GM06990 (cell line): ENCODE measurements at places on chromosomes 12 and 14.
A peak's percentile ranks its signal among the peaks of the same experiment; 100 is the strongest.

- DNase-seq: peak; percentile 43
These were observed 406.6 kb upstream of the SYT1 start for GRCh38 chr12:78457938-78458337.

DNA sequence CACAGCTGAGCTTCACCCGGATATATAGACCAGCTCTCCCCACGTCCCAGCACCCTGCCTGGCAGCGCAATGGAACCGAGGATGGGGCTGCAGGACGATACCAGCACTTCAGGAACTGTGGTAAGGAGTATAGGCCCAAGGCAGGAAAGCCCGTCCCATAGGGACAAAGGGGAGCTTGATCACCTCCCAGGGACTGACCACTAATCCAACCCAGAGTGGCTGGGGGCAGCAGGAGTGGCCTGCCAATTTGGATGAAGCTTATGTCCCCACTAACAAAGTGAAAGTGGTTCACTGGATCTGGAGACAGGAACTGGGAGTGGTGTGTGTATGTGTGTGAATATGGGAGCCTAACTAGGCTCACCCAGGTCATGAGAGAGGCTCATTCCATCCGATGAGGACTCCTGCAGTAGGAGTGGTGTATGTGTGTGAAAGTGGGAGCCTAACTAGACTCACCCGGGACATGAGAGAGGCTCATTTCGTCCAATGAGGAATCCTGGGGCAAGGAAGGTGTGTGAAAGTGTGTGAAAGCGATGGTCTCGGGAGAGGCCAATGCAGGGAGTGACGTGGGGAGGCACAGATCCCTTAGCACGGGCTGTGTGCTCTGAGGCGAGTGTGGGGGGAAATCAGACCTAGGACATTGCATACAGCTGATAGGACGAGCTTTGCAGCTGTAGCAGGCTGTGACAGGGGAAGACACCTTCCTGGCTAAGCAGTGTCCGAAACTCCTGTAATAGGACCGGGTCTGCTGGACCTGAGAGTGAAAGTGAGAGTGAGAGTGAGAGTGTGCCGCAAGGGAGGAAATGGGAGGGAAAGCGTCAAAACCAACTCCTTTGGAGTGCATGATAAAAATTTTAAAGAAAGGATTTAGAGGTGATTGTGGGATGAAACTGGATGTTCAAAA lies 25.7 kb downstream of the KLRK1 start:
- peak; percentile 65 for DNase-seq

GRCh38 chr12:2925322-2925995 lies 33.7 kb upstream of the TEAD4 start:
- no peak for DNase-seq

- no peak for DNase-seq
These were observed 114.6 kb downstream of the TMEM132C start for GRCh38 chr12:128381541-128381940.

DNA sequence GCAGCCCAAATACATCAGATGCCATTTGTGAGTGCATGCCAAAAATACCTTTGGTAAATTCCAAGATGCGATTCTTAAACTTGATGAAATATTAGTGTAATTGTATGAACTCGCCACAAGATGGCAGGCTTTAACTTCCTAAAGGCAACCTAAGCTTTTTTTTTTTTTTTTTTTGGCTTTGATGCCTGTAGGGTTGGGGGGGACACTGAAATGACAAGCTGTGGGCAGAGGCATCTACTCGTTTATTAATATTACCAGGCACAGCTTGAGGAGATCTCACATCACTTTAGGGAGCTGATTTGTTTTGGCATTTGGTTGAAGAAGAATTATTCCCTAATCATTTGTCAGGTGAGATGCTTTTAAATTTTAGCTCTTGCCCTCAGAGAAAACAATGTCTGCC lies 126.7 kb upstream of the CCDC196 start:
- DNase-seq: no peak

DNA sequence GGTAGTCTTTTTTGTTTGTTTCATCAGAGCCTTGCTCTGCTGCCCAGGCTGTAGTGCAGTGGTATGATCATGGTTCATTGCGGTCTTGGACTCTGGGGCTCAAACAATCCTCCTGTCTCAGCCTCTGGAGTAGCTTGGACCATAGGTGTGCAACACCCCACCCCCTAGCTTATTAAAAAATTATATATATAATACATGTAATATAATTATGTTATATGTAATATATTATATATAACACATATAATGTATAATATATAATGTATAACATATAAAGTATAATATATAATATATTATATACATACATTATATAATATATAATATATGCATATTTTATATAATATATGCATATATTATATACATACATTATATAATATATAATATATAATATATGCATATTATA lies 21.8 kb downstream of the LHX5 start:
- DNase-seq: no peak

DNA sequence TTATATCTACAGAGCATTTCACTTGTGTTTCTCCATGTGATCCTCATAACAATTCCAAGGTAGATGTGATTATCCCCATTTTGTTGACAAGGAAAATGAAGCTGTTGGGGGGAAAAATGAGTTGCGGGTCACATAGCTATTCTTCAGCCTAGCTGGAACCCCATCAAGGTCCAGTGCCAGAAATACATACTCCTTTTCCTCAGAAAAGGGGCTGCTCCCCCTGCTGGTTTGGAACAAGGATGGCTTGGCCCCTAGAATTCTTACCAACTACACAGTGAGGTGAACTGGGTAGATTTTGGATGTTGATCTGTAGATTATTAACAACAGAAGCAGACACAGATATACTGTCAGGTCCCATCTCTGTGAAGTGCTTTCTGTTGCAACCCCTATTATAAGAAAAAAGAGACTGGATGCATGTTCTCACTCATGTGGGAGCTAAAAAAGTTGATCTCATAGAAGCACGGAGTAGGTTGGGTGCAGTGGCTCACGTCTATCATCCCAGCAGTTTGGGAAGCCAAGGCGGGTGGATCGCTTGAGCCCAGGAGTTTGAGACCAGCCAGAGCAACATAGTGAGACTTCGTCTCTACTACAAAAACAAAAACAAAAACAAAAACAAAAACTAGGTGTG lies 8.9 kb downstream of the IKZF4 start:
- no peak for DNase-seq

GRCh38 chr12:64670919-64671639 lies 60.8 kb downstream of the RASSF3 start:
- no peak for DNase-seq
